ENCODE measurements at places on chromosomes 4 and X.

- no peak for DNase-seq
Observed at GRCh38 chr4:116183241-116183640, 902.1 kb downstream of the TRAM1L1 start.

GRCh38 chrX:74369666-74370065, 51.6 kb upstream of the SLC16A2 start:
- no peak for DNase-seq

GRCh38 chrX:74451450-74452198, 30.3 kb downstream of the SLC16A2 start:
- no peak for DNase-seq

GRCh38 chr4:36771411-36772153, 473.0 kb upstream of the NWD2 start:
- no peak for DNase-seq

DNA sequence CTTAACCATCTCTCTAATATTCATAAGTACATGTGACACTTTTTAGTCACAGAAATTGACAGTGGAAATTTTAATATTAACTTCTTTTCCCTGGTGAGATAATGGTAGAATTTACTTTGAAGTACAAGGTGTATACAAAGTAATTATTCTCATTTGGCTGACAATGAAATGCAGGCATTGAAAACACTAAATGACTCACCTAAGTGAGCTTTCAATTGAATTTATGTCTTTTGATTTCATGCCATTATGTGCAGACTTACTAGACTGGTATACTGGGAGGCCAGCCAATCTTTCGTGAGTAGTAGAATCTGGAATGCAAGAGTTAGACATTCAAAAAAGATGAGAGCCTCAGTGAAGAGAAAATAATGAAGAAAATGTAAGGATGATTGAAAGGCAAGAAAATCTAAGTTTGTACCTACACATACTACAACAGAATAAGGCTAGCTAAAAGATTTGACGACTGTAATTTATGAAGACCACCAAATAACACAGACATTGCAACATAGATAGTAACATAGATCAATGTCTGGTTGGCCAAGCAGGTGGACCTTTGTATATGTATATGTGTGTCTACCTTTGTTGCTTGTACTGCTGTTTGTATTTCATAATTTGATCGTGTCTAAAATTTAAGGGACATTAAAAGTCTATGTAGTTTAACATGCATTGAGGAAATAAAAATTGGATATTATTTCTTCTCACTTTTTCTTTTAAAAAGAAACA, 459.7 kb downstream of the IL15 start:
- DNase-seq = no peak

GRCh38 chrX:42289492-42290385, 366.4 kb upstream of the CASK start:
- no peak for DNase-seq

DNA sequence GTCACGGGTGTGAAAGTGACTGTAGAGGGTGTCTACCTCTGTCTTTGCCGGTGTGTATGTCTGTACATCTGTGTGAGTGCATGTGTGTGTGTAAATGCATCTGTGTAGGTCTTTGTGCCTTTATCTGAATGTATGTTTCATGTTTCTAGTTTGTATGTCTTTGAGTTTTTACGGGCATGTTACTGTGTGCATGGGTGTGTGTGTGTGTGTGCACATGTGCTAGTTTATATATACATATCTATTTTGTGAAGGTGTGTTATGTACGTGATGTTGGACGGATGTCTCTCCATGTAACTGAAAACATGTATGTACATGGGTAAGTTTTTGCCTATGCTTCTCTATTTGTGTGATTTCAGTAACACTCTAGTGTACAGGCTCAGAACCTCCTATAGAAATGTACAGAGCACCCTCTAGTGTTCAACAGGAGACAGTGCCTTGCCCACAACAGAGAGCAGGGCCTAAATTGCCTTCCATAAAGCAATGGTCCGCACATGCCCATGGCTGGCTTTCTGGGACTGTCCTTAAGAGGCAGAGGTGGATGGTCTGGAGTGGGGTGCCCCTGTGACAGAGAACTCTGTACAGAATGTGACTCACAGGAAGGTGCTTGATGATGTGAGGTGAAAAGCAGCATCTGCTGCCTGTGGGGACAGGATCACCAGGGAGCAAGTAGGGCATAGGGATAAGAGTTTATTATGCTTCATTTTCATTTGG, 343.5 kb downstream of the RAPGEF2 start:
- DNase-seq = peak; percentile 27

DNA sequence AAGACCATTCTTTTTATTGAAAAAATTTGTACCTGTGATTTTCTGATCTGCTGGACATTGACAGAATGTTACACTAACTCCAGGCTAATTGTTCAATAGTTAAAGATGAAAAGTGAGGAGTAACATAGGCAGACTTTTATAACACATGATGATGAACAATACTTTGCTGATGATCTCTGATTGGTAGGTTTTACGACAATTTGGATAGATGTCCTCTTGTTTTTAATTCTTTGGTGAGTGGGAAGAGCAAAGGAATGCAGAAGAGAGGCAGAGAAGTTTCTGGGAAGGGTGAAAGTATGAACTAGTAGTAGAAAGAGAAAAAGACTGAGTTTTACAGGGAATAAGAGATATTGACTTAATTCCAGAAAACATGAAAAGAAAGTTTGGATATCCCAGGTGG, 267.3 kb upstream of the HAND2 start:
- no peak for DNase-seq
